ENCODE measurements at places on chromosomes 6 and 20.

- DNase-seq = peak; percentile 85
Observed at GRCh38 chr6:159110013-159110412, 59.2 kb upstream of the FNDC1 start.

GRCh38 chr6:90204327-90205056, 92.2 kb downstream of the BACH2 start:
- DNase-seq = no peak

DNA sequence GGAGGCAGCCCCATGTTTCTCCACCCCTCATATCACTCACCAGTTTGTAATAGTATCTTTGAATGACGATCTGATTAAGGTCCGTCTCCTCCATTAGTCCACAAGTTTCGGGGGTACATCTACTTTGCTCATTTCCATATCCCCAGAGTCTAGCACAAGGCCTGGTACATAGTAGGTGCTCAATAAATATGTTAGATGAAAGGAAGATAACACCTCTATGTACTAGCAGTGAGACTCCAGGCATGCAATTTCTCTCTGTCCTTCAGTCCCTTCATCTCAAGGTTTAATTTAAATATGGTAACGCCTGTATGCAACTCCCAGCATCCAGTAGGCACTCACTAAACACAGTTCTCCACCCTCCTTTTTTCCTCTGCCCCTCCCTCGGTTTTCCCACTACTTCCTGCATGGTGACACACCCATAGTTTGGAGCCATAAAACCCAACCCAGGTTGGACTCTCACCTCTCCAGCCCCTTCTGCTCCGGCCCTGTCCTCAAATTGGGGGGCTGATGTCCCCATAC, 461 bp upstream of the HNF4A start:
- no peak for DNase-seq

GRCh38 chr20:47765691-47766594, 19.3 kb downstream of the SULF2 start:
- DNase-seq = peak; percentile 78

- DNase-seq = peak; percentile 84
Observed at GRCh38 chr20:50848846-50849673, 54.2 kb downstream of the BCAS4 start.

DNA sequence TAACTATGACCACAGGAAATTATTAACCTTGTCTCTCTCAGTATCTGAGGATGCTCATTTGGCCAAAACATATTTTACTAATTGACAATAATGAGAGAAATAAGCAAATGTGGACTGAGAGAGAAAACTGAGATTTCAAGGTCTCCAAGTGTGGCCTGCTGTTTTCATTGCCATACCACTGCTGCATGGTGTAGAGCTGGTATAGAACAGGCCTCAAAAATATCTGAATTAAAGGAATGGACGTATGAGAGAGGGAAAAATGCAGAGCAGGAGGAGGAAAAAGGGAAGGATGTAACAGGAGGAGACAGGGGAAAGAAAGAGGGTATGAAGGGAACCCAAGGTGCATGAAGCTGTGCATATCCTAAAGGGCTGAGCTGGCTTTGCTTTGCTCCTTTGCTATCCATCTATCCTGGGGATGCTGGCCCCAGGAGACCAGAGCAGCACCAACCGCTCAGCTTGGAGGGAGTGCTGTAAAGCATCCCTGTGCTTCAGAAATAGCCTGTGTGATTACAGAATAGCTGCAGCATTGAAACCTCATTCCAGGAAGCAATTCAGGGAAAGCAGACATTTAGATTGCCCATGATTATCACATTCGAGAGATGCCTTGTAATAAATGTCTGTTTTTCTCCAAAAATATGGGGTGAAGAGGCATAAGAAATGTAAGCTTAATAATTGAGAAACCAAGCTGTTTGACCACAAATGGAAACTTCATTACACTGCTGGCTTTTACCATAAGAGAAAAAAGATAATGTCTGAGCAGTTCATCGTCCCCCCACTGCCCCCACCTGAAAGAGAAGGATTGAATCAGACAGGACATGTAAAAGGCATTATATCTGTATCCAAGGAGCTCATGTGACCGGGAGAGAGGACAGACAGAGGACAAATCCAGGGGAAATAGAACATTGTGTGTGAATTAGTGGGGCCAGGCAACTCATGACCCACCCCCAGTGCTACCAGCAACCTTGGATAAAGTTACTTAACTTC, 80.6 kb downstream of the F13A1 start:
- no peak for DNase-seq

GRCh38 chr6:120876424-120876823, 457.9 kb downstream of the TBC1D32 start:
- no peak for DNase-seq

GRCh38 chr6:105810105-105810921, 275.8 kb upstream of the PRDM1 start:
- DNase-seq = peak; percentile 38

- peak; percentile 93 for DNase-seq
Observed at GRCh38 chr20:34705397-34706301, 1.5 kb downstream of the TP53INP2 start.

Measured in osteoblast (primary cell).